ENCODE measurements at places on chromosomes 11 and 22.

DNA sequence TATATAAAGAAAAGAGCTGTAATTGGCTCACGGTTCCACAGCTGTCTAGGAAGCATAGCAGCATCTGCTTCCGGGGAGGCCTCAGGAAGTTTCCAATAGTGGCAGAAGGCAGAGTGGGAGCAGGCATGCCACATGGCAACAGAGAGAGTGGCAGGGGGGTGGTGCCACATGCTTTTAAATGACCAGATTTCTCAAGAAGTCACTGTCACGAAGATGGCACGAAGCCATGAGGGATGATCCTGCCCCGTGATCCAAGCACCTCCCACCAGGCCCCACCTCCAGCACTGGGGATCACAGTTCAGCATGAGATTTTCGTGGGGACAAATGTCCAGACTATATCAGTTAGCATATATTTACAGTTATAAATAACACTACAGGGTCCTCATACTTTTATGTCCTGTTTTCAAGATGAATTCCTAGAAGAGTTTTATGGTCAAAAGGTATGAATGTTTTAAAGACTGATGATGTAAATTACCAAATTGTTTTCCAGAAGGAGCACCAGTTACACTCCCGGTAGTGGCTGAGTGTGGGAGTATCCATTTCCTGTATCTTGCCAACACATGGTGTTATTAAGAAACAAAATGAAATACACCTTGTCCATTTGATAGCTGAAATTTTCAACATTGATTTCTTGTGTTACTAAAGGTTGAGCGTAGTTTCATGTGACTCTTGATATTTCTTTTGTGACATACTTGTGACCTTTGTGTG, 19.2 kb downstream of the FAM118A start:
- DNase-seq = no peak

DNA sequence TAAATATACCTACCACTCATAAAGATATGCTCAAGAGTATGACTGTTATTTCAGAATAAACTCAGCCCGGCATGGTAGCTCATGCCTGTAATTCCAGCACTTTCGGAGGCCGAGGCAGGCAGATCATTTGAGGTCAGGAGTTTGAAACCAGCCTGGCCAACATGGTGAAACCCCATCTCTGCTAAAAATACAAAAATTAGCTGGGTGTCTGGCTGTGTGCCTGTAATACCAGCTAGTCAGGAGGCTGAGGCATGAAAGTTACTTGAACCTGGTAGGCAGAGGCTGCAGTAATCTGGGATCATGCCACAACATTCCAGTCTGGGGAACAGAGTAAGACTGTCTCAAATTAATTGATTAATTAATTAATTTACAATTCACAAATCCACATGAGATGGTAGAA, 208.2 kb upstream of the PDGFD start:
- DNase-seq = no peak

DNA sequence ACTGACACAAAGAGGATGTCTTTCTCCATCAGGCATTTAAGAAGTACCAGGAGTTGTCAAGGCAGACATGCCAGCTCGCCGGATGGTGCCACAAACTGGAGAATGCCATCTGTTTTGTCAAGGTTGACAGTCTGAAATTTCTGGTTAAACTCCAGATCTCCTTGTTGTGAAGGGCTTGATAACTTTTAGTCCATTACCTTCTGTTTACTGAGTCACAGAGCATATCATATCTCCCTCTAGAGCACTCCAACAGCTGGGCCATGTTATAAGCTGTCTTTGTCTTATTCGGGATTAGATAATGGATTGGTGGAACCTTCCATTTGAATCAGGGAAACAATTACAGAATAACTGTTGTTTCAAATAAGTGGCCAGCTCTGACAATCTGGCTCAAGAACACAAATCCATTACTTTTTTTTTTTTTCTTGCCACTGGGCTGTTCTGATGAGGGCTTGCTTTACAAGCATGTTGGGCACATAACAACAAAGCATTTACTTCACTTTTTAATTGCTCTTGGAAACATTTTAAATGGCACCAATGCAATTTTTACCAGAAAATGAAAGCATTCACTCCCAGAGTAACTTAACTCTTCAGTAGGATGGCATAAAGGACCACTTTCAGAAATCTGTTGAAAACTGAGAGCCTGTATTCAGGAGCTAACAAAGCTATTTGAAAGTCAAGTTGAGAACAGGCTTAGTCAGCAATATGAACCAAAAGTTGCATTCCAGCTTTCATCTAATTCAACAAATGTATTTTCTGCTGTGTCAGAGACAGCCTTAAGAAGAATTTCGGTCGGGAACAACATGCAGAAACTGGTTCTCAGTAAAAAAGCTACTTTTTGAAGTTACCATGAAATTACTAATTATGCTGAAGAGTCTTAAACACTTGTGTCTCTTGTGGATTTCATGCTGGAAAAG, 227.6 kb upstream of the PITPNB start:
- DNase-seq = no peak

- no peak for DNase-seq
Observed at GRCh38 chr11:17209939-17210245, 2.1 kb upstream of the PIK3C2A start.

GRCh38 chr11:45379162-45379863, 93.2 kb upstream of the SYT13 start:
- DNase-seq = no peak

DNA sequence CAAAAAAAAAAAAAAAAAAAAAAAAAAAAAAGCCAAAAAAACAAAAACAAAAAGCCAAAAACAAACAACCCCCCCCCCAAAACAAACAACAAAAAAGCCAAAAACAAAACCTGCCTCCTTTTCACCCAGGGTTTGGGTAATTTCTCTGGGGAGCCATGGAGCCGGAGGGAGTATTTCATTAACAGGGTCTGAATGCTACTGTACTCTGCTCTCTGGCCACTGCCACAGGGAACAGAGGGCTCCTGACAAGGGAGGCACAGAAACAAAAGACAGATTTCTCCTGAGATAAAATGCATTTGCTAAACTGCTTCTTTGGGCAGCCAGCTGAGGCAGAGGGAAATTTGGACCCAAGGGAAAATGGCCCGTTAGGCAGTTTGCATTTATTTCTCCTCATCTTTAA, 266.0 kb upstream of the SYN3 start:
- no peak for DNase-seq

DNA sequence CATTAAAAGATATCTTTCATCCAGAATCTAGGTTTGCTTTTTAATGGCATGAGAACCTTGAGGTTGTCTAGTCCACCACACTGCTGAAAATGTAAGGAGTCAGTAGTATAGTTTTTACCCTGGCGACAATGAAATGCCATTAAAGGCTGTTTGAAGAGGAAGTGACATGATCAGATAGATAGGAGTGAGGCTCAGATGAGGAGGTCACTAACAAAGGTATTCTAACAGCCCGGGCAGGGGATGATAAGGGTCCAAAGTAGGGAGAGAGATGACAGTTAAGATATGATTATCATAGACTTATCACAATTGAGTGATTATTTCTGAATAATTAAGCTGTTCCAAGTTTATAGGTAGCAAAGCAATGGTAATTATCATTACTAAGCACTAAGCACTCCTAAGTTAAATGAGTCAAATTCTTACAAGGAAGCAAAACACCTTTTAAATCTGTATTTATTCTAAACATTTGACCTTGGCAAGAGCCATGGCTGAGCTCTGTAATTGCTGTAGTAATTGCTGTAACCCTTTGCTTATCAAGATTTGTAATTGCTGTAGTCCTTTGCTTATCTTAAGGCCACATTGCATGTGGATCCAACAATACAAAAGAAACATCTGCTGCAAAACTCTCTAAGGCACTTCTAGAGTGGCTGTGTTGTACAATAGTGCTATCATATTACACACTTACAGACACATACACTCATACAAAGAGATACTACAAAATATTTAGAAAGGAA, 92.6 kb downstream of the ENTHD1 start:
- DNase-seq = no peak

GRCh38 chr11:130101661-130102060, 32.0 kb downstream of the APLP2 start:
- no peak for DNase-seq

GRCh38 chr11:57471496-57471895, 11.2 kb downstream of the RTN4RL2 start:
- no peak for DNase-seq

Measured in stimulated activated CD8-positive, alpha-beta memory T cell treated with anti-CD3 and anti-CD28 coated beads, Interleukin-7, amount 100 ng/mL, for 1 hour (primary cell).